Left lobe of liver (tissue), 2 donors: ENCODE measurements at places on chromosomes 5 and 9.

GRCh38 chr9:132327537-132327936, 27.2 kb downstream of the SETX start:
- DNase-seq, result no peak

- no peak for DNase-seq
Observed at GRCh38 chr5:133746834-133747233, 134.5 kb upstream of the FSTL4 start.

DNA sequence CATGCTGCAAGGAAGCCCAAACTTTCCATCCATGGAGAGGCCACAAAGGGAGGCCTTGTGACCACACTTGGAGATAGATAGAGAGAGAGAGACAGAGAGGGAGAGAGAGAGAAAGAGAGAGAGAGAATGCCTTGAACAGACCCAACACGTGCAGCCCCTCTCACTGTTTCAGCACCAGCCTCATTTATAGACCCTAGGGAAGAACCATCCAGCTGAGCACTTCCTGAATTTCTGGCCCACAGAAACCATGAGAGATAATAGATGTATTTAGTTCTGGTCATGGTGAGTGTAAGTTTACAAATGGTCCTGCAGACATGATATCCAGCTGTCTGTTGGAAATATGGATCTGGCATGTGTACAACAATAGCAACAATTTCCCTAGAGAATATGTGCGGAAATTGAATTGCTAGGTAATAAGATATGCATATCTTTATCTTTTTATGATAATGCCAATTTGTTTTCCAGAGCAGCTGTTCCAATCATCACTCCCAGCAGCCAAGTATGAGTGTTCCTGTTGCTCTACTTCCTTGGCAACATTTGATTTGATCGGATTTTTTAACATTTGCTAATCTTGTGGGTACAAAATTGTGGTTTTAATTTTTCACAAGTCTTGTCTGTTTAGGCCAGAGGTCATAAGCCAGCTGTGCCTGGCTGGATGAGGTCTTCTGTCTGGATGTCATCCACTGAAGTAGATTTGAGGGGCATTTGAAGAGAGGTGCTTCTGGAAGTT, 217.3 kb upstream of the IL12B start:
- no peak for DNase-seq

- DNase-seq, result no peak
Observed at GRCh38 chr9:96117398-96118080, 184.4 kb downstream of the HSD17B3 start.

- DNase-seq, result no peak
Observed at GRCh38 chr9:123769719-123770118, 160.2 kb downstream of the DENND1A start.

DNA sequence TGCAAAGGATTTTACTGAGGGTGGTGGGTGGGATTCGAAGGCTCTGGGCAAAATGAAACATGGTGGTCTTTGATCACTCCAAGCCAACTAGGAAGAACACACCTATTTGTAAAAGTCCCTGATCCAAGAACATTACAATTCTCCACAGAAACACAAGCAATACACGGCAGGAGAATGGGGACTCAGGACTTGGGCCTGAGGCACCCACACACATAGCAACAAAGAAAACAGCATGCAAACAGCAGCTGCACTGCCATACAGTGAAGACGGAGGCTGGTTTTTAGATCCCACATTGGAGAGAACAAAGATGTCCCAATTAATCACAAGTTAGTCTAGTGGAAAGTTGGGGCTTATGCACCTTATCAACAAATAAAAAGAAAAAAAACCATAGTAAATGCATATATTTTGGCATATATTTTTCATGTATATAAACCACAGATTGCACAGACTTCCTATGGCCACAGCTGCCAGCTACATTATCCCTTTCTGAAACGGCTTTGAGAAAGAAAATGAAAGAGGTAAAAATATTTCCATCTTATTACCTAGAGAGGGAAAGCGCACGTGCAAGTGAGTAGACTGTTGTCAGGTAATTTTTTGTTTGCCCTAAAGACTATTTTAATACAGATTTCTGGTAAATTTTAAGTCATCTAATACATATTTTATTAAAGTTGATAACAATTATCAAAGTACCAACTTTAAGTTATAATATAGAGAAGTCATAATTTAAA, 410.9 kb downstream of the BNC2 start:
- DNase-seq, result no peak

DNA sequence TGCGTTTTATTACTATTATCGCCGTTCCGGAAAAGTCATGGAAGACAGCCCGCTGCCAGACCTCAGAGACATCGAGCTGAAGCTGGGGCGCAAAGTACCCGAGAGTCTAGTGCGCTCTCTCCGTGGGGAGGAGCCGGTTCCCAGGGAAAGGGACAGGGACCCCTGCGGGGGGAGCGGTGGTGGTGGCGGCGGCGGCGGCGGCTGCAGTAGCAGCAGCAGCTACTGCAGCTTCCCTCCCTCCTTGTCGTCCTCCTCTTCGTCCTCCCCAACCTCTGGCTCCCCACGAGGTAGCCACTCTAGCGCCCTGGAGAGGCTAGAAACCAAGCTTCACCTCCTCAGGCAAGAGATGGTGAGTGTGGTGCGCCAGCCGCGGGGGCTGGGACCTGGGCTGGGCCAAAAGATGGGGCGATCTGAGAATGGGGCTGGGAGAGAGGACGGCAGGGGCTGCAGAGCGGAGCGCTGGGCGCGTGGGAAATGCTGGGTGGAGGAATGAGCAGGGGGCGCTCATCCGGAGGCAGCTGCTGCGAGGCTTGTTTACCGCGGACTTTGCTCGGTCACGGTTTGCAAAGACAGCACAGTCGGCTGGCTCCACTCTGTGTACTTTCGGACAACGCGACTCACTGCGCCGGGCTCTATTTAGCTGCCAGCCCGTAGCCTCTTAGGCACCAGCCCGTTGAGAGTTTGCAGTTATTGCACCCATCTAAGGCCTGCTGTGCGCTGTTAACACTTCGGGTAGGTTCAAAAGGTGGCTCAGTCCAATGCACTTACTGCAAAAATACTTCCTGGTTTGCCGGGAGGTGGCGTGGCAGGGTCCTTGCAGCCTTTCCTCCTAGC, 1.1 kb downstream of the LURAP1L start:
- peak; percentile 92 for DNase-seq

- no peak for DNase-seq
Observed at GRCh38 chr9:133008824-133009223, 22.0 kb upstream of the GTF3C5 start.

DNA sequence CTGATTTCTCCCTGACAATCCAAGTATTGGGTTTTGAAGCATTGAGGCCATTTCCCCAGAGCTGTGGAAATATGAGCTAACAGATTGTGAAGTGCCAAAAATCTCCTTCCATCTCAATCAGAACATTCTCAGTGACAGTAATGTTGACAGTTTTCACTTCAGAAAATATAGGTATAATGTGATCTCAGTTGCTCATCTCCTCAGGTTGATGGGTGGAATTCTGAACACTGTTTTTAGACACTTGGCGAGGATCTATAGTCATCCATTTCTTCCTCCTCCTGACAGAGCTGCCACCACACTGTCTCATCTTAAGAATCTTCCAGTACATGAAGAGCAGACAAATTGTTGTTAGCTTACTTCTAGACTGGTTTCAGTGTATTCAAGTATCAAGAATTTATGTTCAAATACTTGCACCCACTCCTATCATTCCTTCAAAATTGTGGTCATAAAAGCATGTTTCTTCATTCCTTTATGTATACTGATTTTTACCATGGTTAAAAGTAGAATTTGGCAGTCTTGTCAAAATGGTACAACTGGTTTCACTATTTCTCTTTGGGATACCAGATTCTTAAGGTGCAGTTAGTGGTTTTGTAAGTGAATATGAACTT, 199.7 kb upstream of the TLE4 start:
- DNase-seq, result no peak

GRCh38 chr9:120683150-120683549, 31.1 kb downstream of the MEGF9 start:
- DNase-seq, result no peak

- no peak for DNase-seq
Observed at GRCh38 chr5:74372502-74373064, 267.9 kb downstream of the ENC1 start.

GRCh38 chr9:2725126-2725525, 7.8 kb downstream of the KCNV2 start:
- DNase-seq, result no peak

DNA sequence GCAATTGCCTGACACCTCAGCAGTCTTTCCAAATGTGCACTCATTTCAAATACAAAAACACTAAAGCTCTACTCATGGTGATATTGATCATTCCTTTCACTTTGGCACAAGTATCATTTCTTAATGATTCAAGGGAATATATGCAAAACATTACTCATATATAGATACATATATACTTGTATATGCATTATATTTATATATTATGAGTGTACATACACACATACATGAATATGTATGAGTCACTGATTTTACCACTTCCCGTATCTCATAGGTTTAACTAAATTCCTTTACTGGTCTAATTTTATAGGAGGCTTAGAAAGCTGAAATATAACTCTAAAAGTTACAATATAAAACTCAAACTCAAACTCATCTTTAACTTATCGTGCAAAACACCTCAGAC, 156.5 kb downstream of the CDH9 start:
- DNase-seq, result no peak

DNA sequence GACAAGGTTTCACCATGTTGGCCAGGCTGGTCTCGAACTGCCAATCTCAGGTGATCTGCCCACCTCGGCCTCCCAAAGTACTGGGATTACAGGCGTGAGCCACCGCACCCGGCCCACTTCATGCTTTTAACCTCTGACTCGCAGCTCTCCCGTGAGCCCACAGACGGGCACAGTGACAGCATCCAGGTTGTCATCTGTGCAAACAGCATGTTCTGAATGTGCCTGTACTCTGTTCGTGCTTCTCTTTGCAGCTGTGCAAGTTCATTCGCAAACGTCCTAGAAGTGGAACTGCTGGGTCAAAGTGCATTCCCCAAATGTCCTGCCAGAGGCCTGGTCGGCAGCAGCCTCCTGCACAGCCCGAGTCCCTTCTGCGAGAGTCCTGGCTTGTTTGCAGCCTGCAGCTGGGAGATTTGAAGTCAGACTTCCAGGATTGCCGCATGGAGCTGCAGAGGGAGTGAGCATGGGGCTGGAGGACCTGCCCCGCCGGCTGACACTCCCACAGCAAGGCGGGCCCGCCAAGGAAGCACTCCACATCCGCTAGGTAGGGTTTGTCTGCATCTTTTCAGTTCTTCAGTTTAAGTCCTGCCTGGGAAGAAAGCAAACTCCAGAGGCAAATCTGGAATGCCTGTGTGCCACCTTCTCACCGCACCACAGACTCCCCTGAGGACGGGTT, 3.4 kb downstream of the BRD3OS start:
- peak; percentile 89 for DNase-seq

DNA sequence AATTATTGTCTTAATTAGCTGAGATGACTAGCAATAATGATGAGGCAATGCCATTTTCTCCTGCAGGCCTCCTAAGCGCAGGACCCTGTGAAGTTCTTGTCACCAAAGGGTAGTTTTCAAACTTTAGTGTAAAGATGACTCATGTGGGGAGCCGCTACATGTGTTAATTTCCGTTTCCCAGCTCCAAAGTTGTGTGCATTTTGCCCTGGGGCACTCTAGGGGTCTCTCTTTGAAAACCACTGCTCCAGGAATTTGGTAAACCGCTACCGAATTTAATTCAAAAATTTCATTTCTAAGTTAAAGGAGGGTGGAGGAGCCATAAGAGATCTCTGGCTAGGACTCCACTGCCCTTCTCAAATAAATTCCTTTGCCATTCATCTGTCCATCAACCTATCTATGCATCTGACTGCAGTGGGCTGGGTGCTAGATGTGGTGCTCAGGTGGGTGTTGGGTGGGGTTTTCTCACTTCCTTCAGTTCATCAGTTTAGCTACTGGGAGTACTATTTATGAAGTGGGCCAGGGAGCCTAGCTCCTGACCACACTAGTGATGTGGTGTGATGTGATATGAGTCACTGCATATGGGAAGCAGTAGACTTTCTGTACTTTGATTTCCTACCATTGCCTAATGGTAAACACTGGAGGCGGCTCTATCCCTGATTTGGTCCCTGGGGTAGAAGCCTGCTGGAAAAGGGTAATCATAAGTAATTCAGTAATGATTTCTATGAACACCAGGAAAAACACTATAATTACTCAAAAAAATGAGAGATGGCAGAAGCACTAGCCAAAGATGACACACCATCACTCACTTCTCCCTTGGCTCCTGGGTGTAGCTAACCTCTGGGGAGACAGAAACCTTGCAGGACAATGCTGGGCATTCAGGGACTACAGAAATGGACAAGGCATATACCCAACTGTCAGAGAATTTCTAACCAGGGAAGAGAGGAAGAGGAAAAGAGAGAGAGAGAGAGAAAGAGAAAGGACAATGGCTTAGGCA, 4.0 kb upstream of the ZSWIM6 start:
- DNase-seq, result no peak

GRCh38 chr9:130782886-130783530, 52.0 kb upstream of the ABL1 start:
- no peak for DNase-seq

DNA sequence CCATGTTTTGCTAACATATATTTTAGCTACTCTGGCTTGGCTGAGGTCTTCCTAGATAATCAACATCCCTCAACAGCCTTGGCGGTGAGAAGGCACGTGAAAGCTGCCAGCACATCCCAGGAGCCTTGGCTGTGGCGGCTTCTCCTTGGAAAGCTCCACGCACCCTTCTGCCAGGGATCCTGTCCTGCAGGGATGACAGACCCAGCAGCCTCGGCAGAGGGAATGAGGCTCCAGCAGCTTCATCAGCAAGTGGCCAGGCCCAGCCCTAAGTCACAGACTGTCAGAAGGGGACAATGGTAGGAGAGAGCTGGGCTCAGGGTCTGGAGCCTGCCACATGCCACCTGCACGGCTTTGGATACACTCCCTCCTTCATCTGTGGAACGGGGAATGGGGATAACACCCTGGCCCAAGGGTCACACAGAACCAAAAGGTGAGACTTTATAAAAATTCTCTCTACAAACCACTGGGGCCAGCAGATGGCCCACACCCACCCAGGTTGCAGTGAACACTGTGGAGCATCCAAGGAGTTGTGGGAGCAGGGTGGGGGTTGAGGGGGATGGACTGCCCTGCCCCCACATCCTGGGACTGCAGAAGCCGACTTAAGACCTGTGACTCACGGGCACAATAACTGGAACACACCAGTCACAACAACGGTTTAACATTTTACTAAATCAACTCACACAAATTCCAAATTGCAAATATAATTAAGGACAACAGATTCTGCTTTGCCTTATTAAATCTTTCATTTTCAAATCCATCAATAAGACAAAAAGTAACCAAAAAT, 65.1 kb downstream of the MACROH2A1 start:
- DNase-seq, result no peak

- no peak for DNase-seq
Observed at GRCh38 chr5:100667161-100667630, 132.0 kb downstream of the FAM174A start.

GRCh38 chr5:14739538-14739937, 75.0 kb downstream of the OTULIN start:
- DNase-seq, result no peak

GRCh38 chr5:13278148-13278547, 666.3 kb downstream of the DNAH5 start:
- DNase-seq, result no peak

- DNase-seq, result no peak
Observed at GRCh38 chr9:135480071-135480939, 723 bp downstream of the PPP1R26 start.
